ENCODE measurements at places on chromosomes 1 and 21.

GRCh38 chr1:25205786-25206185, 26.5 kb downstream of the SYF2 start:
- no peak for DNase-seq

GRCh38 chr1:102952400-102952799, 155.9 kb downstream of the COL11A1 start:
- DNase-seq: no peak

DNA sequence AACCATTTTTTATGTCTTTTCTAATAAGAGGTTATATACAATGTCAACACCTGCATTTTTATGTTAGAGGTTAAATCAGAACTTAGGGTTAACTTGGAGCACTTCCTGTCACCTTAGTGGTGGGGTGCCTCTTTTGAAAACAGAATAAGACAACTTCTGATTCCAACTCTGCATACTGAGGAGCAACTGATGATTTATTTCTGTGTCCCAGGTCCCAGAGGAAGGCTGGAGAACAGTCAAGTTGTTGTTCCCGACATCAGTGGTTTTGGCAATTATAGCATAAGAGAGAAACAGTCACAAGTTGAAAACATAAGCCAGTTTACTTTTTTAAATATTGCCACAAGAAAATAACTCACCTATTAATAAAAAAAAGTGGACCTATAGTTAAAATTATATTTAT, 871.0 kb upstream of the ADAMTS5 start:
- no peak for DNase-seq

DNA sequence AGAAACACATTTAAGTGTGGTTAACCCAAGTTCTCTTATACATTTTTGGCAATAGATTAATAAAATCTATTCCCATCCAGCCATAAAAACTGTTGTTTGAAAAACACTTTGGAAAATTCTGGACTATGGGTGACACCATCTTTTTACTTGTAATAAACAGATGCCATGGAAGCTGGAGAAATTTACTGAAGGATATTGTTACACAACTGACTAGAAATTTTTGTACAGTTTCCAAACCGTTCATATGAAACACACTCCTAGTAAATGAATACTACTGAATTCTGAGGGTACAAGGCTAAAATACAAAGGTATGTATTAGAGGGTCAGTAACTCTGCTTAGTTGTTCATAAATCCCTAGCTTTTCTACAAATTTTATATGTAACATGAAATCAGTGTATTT, 48.7 kb downstream of the TRIM33 start:
- no peak for DNase-seq

GRCh38 chr1:184053881-184054280, 2.4 kb downstream of the TSEN15 start:
- DNase-seq: no peak

DNA sequence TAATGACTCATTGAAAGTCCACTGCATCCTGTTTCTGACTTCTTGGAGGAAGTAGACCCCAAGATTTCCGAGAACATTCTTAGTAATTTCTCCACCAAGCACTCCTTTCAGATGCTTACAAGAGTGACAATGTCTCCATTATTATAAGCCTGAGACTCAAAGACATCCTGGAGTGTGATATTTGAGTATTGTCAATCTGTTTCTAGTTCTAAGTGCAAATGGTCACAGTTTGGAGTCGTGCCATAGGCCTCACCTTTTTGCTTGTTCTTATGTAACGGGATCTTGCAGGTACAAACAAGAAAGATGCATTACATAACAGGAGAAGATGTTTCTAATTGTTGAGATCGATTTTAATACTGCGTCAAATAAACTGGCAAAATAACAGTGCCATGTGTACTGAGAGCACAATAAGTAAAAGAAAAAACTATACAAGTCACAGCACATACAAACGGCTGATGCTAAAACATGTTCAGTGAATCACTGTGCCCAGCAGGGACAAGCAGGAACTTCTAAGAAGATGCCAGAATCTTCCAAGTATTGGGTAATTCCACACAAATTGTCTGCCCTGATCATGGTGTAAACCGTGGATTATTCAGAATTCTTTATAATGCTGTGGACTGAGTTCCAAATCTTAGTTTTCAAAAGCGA, 54.1 kb downstream of the CD2 start:
- peak; percentile 30 for DNase-seq

DNA sequence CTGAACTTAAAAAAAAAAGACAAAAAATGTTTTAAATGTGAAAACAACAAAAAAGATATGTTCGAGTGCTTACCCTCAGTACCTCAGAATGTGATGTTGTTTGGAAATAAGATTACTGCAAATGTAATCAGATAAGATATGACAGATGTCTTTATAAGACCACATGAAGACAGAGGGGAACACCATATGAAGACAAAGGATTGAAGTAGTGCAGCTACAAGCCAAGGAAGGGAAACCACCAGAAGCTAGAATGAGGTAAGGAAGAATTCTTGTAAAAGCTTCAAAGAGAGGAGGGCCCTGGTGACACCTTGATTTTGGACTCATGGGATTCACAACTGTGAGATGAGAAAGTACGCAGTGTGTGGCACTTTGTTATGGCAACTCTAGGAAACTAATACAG, 15.4 kb downstream of the ASB17 start:
- no peak for DNase-seq

GRCh38 chr1:18811733-18812452, 47.6 kb downstream of the TAS1R2 start:
- no peak for DNase-seq

DNA sequence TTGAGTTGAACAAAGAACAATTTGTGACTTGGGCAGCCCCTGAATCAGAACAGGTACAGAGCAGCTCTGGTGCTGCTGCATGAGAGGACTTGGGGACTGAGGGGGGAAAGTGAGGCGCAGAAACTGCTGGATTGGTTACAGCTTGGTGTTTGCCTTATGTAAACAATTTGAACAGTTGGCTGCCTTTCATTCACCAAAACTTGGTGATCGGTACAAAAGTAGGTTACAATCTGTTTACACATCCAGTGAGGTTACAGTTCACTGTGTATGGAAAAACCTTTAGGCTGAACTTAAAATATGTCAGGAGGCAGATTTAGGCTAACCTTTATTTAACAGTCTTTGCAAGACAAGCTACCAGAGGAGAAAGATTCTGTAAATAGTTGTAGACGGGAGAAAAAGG, 28.6 kb upstream of the MTR start:
- DNase-seq: no peak

Data from suppressor macrophage treated with lipopolysaccharide for 4 hours (primary cell).